ENCODE measurements at places on chromosomes 2 and 18.

DNA sequence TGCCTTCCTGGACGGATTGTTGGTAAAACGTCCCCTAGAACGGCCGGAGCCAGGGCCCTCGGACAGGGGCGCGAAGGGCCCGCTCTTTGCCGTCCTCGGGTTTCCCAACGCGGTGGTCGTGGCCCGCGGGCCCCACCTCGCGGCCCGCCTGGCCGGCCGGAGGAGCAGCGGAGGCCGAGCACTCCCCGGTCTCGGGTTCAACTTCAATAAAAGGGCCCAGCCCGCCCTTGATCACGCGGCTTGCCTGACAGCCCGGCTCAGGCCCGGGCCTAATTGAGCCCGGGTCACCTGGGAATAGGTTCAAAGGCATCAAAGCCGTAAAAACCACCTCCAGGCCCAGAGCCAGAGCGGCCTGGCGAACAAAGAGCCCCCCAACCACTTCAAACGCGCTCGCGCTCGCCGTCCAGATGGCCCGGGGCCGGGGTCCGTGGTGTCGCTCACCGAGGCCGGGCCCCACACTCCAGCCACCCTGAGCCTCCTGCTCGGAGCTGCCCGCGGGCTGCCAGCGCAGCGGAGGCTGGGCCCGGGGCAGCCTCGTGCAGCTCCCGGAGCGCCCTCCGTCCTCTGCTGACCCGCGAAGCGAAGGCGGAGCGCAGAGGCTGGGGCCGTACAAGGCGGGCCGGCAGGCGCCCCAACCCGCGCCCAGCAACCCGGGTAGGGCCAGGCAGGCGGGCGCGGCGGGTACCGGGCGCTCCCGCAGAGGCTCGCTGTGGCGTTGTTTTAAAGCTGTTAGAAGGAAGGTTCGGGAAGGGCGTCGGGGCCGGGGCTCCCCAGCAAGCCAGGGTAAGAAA lies 1.1 kb upstream of the TWIST2 start:
- DNase-seq = no peak

- DNase-seq = no peak
These were observed 159.9 kb downstream of the LOXHD1 start for GRCh38 chr18:46497129-46497528.

DNA sequence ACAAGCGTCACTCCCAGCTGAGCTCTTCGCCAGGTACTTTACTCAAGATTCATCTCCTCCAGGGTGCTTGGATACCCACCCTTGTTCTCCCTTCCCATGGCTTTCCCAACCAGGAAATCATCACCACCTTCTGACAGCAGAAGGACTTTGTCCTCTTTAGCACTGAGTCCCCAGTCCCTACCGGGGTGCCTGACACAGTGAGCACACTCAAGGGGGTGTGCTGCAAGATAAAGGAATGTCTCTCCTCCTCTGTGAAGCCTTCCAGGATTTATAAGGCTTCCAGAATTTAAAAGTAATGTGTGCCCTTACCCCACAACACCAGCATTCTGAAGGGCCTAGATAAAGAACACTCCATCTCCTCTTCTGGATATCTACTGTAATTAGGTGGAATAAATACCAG lies 39.6 kb downstream of the ACVR1 start:
- DNase-seq = no peak

DNA sequence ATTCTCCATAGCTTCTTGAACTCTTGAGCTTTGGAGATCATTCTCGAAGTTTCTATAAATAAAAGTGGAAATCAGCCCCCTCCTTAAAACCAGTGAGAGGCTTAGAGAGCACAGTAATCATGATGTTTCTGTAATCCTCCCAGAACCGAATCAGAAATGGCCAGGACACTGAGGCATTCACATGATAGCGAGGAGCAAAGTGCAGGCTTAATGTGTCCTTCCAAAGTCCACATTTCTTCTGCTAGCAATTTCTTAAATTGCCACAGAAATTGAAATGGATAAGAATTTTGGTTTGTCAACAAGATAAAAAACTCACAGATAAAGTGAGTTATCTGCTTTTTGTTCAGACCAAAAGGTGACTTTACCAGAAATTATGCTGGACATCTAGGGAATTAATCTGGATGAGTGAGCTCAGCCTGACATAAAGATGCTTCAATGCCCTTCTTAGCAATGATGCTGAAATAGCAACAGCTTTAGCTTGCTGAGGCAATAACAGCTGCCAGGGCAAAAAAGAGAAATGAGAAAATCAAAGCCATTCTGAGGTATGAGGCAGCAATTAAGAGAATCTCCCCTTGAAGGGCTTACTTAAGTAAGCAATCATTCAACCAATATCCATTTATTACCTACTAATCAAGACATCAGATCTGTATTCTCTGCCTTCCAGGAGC lies 82.4 kb upstream of the PHLPP1 start:
- no peak for DNase-seq

DNA sequence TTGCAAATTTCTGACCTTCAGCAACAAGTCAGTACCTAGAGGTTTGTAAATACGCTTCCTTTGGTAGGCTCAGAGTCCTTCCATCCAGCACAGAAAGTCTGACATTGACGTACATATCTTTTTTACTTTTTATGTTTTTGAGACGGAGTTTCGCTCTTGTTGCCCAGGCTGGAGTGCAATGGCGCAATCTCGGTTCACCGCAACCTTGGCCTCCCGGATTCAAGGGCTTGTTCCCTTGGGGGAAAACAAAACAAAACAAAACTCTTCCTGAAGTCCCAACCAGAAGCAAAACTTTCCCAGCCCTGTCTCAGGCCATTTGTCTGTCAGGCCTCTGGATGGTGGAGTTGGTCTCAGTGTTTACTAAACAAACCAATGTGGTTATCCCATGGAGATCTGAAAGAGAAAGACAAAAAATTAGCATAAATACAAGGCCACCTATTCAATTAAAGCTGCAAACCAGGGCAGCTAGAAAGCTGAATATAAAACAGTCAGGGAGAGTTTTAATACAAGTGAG lies 29.6 kb upstream of the ATL2 start:
- no peak for DNase-seq

DNA sequence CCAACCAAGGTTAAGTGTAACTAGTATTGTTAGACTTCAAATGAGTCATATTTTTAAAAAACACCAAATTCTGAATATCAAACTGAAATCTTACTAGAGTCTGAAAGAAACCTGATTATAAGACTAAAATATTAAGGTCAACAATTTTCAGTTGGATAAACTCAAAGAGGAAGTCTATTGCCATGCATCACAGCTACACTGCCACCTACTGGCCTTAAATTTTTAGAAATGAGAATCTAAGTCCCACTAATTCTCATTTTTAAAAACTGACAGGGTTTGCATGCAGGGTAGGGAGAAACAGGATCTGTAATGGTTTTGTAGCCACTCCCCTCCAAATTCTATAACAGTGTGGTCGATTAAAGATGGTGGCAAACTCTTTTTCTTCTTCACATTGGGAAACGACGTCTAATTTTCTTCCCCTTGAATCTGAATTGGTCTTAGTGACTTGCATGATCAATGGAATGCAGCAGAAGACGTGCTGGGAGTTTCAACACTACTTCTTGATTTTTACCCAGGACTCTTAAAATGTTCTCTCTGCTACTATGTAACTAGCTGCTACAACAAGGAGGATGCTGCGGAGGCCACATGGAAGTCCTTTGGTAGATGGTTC lies 176.1 kb upstream of the SESTD1 start:
- DNase-seq = peak; percentile 10

GRCh38 chr2:191636235-191636543 lies 41.7 kb upstream of the NABP1 start:
- no peak for DNase-seq

DNA sequence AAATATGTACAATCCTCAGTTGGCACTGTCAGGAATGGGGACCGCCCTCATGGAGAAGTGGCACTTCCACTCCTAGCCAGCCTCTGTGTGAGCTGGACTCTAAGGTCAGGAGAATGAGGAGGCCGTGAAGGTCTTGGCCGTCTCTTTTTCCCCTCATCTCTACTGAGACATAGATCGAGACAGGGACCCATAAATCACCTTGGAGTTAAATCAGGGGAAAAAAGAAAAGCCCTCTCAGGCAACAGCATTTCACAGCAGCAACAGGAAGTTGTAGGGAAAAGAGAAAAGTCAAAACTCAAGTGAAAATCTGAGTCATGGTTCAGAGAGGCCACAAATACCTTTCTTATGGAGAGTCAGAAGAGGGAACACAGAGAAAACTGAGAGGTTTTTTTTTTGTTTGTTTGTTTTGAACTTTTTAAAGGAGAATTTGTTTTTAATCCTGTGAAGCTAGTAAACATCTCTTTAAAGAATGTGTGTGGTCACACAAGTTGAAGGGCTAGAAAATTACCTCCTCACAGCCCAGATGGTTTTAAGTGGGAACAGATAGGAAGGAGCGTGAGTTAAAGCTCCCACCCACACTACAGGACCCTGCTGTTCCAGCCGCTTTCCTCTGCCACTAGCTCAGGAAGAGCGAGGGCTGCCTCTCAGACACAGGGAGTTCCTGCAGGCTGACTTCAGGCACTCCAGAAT lies 30.6 kb upstream of the CYP1B1 start:
- no peak for DNase-seq

- no peak for DNase-seq
These were observed 102.7 kb upstream of the PTPRM start for GRCh38 chr18:7464245-7464966.

- peak; percentile 16 for DNase-seq
These were observed 25.6 kb upstream of the ACSL3 start for GRCh38 chr2:222835143-222835822.

GRCh38 chr18:74249181-74249968 lies 42.4 kb downstream of the CYB5A start:
- DNase-seq = no peak

DNA sequence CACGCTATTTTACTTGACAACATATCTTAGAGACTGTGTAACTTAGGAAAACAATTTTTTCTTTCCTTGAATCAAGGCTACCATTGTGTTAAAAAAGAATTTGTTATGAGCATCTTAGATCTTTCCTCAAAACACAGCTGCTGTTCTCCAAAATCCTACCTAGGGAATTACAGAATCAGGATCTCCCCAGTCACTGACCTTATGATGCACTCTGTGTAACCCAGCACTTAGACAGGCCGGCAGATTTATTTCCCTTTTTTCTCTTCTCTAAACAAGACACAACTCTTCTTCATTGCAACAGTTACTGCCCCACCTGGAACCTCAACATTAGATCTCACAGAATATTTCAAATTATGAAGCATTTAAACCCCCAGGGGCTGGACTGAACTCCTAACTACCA lies 13.5 kb upstream of the C2orf15 start:
- no peak for DNase-seq

DNA sequence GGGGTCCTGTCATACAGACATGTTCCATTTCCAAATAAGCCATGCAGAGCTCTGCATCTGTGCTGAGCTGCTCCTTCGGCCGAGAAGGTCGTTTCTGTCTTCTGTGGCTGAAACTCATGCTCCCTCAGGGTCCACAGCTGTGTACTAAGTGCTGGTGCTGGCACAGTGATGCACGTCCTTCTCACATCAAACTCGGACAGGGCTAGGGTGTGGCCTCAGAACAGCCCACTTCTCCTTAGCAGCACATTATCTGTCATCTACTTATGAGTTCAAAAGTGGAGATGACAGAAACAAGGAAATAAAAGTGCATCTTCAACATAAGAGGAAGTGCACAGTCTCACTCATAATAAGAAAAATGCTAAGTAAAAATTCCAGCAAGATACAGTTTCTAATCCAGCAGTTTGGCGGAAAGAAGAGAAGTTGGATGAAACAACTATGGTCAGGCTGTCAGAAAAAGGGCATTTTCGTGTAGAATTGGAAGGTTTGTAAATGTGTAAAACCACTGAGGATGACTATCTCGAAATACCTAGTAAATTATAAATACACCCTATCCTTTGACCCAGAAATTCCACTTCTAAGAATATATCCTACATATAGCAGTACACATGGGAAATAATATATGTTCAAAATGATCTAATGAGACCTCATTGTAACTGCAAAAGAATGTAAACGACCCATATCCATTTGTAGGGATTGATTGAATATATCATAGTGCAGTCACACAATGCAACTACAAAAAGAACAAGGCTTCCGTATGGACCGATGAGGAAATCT lies 53.7 kb upstream of the APCDD1 start:
- no peak for DNase-seq

GRCh38 chr2:234528410-234529148 lies 31.7 kb upstream of the ARL4C start:
- no peak for DNase-seq

DNA sequence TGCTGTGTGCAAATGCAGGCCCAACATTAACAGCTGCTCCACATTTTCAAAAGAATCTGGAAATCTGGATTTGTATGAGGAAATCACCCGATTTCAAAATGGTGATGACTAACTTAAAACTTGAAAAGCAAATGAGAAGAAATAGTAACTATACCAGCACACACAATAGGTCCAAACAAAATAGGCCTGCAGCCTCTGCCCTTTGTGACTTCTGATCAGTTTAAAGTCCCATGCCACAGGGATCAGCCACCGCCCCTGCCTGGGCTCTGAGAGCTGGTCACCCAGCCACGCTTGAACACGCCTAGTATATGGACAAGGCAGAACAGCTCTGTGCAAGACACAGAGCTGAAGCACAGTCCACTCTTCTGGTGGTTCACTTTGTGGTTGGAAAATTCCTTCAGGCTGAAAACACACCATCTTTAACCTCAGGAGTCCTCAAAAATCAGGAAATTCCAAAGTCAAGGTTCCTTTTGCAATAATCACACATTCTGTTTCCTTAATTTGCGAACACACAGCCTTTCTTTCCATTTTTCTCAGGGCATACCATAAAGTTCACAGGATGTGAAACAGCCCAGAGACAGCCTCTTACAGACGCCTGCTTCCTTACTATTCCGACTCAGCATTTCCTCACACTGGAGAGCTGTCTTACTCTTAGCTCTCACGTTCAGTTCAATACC lies 150.1 kb upstream of the RIOK3 start:
- DNase-seq = no peak

DNA sequence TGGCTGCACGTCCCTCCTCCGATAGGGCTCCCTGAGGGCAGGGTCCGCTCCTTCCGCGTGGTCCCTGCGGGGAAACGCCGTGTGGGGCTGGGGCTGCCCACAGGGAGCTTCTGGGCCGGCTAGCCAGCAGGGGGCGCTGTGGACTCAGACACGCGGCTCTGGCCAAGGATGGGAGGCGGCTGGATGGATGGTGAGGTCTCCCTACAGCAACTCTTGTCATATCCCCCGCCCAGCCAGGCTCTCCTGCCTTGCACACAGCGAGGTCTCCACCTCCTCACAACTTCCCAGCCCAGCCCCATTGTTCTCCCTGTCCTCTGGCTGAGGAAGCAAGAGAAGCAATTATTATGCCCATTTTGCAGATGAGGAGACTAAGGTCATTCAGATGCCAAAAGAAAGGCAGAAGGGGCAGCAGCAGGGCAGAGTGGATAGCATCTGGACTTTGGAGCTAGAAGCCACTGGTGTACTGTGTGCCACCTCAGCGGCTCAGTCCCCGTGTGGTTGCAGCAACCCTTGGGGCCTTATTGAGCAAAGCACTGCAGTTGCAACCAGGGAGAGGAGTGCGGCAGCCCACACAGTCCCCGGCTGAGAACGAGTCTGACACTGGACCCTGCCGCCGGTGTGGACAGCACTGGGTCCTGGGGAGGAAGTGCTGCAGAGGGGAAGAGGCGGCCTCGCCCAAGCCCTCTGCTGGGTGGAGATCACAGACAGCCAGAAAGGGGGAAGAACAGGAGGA lies 99.0 kb downstream of the ZFP36L2 start:
- no peak for DNase-seq

Measured in NCI-H1092 treated with DMSO at 0.1 percent for 48 hours (cell line).